ENCODE measurements at places on chromosomes 5 and 9.

DNA sequence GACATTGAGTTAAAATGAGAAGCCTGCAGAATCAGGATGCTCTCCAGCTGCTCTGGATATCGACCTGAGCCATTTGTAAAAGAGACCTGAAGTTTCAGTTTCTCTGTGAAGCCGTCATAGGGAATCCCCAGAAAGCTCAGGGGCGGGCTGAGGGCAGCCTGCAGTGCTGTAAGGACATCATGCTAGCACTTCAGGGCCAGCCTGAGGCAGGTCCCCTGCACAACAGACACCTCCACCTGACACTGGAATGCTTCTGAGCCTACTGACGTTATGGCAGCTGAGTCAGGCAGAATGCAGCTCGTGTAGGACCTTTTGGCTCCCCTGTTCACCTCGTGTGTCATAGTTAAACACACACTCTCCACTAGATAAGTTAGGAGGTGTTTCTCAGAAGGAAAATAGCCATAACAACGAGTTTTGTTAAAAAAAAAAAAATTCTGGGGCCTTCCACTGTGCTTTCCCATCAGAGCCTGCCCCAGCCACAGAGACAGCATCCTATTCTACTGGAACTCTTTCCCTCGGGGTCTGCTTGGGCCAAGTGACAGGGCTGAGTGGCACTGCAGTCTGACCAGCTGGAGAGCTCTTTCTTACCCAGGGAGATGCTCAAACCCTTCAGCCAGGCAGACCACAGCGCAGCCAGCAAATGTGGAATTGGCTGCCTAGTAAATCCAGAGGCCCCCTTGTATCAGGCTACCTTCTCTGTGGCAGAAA, 354.9 kb downstream of the DIRAS2 start:
- DNase-seq, result no peak

- no peak for DNase-seq
Measured at GRCh38 chr9:5516453-5517220, 6.3 kb downstream of the PDCD1LG2 start.

- no peak for DNase-seq
Measured at GRCh38 chr5:144464306-144464705, 293.6 kb downstream of the KCTD16 start.

DNA sequence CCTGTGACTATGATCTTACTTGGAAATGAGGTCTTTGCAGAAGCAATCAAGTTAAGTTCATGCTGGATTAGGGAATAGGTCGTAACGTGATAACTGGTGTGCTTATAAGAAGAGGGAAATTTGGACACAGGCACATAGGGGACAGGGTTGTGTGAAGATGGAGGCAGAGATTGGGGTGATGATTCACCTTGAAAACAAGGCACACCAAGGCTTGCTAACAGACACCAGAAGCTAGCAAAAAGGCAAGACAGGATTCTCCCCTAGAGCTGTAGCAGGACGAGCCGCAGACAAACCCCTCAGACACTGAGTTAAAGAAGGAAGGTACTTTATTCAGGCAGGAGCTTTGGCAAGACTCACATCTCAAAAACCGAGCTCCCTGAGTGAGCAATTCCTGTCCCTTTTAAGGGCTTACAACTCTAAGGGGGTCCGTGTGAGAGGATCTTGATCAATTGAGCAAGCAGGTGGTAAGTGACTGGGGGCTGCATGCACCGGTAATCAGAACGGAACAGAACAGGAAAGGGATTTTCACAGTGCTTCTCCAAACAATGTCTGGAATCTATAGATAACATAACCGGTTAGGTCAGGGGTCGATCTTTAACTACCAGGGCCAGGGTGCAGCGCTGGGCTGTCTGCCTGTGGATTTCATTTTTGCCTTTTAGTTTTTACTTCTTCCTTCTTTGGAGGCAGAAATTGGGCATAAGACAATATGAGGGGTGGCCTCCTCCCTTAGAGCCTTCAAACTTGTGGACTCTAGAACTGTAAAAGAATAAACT, 57.5 kb upstream of the S1PR3 start:
- no peak for DNase-seq
